ENCODE measurements at places on chromosomes 6 and 20.
A peak's percentile ranks its signal among the peaks of the same experiment; 100 is the strongest.

DNA sequence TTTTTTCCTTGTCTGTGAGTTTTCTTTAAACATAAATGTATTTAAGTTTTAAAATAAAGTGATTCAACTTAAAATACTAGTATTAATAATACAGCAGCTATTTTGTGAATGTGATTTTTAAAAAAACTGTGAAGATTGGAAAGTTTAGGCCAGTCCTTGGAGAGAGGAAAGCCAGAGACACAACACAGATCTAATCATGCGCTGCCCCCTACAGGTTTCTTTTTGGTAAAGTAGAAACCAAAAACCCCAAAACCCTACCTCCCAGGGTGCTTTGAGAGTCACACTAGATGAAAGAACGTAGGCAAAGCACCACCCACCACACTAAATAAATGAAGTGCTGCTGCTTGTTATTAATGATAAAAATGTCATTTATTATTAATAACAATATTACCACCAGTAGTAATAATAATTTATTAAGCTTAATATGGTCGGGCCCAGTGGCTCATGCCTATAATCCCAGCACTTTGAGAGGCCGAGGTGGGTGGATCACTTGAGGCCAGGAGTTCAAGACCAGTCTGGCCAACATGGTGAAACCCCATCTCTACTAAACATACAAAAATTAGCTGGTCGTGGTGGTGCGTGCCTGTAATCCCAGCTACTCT lies 33.7 kb downstream of the SLC9A8 start:
- peak; percentile 52 for DNase-seq

- no peak for DNase-seq
Measured at GRCh38 chr6:41646026-41646795, 7.9 kb downstream of the MDFI start.

DNA sequence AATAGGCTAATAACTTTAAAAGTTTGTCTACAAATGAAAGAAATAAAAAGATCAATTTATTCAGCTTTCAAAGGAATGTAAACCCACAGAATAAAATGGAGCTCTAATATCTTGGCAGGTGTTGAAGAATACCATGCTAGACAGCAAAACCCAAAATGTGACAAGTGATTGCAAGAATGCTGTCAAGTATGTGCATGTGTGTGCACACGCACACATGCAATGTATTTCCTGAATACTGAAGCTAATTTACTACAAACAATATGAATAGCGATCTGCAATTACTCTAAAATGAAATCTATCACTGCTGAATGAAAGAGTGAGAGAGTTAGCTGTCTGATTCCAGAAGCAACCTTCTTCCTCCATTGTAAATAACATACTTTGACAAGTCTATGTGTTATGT lies 179.2 kb upstream of the HSF2 start:
- no peak for DNase-seq

GRCh38 chr20:47286681-47287080 lies 69.8 kb downstream of the ZMYND8 start:
- no peak for DNase-seq

DNA sequence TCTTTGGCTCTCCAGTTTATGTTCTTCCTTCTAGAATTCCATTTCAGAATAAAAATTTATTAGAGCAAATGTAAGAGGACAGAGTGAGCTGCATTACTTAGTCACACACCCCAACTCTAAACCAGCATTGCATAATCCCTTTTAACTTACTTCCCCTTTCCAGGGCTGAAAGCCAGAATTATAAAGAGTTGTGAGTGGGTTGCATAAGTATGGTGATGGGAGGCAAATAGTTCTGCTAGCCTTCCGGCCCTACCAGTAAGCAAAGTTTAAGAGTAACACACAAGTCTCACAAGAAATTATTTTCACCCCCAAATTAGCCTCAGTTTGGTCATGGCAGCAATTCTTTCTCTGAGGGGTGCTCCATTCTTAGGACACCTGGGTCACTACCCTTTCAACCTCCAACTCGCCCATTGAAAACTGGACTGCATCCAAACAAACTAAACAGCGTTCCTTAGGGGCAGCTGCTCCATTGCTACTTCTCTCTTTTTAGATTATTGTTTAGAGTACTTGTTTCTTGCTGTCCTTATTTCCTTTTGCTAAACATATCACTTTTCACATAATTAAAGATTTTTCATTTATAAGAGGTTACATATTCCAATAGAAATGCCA lies 1.6 kb downstream of the KIAA0408 start:
- DNase-seq: peak; percentile 51

GRCh38 chr6:127514773-127515227 lies 4.3 kb downstream of the MTCL3 start:
- DNase-seq: peak; percentile 76

DNA sequence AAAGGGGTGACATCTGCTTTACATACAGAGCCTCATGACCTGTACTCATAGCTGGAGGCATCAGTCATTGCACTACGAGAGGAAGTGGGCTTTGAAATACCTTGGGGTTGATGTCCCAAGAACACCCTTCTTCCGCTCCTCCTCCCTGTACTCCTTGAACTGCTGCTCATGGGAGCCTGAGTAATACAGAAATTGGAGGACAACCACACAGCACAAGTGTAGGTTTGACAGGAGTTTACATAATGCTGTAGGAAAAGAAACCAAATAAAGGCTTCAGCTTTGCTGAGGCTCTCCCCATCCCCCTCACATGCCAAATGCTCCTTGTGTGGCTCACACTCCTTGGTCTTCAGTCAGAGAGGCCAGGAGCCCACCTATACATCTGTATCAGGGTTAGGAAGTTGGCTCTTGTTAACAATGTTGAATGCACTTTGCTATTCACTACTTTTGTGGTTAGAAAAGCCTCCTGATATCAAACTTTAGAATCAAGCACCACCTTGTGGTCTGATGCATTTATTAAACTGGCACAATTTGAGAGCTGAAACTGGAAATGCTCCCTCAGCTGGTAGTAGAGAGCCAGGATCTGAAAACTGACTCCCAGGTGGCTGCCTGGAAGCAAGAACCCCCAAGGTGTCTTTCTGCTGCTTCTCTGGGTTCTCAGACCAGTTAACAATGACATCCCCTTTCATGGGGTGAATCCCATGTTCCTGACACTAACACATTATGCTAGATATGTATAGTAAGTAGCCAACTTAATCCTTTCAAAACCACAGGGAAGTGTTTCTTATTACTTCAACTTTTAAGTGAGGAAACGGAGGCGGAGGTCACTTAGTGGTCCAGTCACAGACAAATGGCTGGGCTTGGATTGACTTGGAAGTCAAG lies 56.2 kb upstream of the EDN1 start:
- peak; percentile 88 for DNase-seq

DNA sequence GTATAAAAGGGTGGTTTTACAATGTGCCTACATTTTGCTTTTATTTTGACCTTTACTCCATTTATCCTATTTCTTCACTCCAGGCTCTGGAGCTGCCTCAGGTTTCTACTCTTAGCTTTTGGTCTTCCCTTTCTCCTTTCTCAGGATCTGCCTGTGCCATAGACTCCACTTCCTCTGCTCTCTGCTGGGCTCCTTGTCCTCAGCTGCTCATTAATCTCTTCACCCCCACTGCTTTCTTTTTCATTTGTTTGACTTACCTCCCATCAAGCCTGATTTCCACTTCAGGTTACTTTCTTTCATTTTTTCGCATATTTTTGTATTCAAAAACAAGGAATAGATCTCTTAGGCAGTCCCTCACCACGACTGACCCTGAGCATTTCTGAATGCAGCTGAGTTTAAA lies 106.8 kb downstream of the COL19A1 start:
- DNase-seq: no peak

- no peak for DNase-seq
Measured at GRCh38 chr6:53172468-53172803, 23.8 kb upstream of the GCM1 start.

DNA sequence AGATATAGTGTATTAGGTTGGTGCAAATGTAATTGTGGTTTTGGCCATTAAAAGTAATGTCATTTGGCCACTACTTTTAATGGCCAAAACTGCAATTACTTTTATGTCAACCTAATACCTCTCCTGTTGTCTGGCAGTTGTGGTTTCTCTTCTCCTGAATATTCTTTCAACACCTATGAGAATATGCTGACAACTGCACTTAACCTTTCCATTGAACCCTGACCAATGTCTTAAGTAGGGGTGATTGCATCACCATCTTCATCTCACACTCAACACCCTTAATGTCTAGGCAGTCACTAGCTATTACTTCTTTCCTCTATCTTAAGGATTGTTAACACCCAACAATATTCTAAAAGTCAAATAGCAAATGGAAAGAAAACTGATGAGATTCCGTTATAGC lies 200.5 kb upstream of the HSF2 start:
- no peak for DNase-seq
